ENCODE measurements at places on chromosomes 1 and 21. TPM values are rescaled to one million over a fixed set of nuclear protein-coding genes. Genes with fewer than 3 reads are reported as not detected.

SPRR1A gene
- 35.0 TPM for polyA plus RNA-seq

- DNase-seq: no peak
Measured at GRCh38 chr1:205239078-205239477, 11.3 kb downstream of the TMCC2 start.

DNA sequence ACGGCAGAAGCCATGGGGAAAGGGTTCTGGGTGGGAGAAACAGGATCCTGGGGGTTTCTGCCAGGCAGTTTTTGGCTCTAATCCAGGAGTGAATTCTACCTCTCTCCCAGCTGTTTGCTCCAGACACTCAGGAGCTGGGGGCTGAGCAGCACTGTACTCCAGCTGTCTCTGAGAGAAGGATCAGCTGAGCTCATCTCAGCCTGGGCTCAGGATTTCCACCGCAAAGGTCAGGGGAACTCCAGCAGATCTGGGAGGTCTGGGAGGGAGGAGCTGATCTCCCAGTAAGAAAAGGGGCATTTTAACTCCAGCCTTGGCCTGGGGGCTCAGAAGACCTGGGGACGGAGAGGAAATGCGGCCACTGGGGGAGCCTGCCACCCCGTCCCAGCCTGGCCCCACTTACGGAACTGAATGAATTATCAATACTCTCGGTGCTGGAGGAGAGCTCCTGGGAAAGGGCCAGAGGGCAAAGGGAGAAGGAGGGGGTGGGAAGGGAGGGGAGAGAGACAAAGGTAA, 17.3 kb downstream of the PI4KB start:
- DNase-seq: no peak

CHI3L1 gene
- 0.11 TPM for polyA plus RNA-seq

NID1 gene
- polyA plus RNA-seq: 1.6 TPM

GRCh38 chr1:206145771-206146290, 28.6 kb upstream of the AVPR1B start:
- DNase-seq: no peak

SYT2 gene
- polyA plus RNA-seq: 0.01 TPM
